Activated naive CD4-positive, alpha-beta T cell (primary cell): ENCODE measurements at places on chromosomes 7 and 10.
A peak's percentile ranks its signal among the peaks of the same experiment; 100 is the strongest.

DNA sequence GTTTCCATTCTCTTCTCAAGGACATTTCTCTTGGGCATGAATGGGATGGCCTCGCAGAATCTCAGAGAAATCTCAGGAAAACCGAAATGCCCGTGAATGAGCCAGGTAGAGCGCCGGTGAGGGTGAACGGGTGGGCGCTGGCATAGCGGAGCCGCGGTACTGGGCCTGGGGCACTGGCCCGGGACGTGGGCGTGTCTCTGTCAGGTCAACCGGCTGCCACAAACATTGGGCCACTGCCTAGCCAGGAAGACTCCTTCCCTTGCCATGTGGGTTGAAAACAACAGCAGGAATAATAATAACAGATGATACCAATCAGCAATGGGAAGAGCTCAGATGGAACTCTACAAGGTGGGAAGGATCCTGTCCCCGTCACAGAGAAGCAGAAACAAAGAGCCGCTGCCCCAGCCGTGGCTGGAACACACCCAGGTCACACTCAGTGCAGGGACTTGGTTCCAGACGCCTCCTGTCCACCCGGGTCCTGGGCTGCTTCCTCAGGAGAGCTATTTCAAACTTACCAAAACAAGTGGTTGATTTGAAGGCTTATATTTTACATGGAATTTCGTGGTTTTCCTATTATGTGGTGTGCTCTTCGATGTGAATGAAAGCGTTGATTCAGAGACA is 51.1 kb upstream of the EBF3 start:
- DNase-seq, result no peak

DNA sequence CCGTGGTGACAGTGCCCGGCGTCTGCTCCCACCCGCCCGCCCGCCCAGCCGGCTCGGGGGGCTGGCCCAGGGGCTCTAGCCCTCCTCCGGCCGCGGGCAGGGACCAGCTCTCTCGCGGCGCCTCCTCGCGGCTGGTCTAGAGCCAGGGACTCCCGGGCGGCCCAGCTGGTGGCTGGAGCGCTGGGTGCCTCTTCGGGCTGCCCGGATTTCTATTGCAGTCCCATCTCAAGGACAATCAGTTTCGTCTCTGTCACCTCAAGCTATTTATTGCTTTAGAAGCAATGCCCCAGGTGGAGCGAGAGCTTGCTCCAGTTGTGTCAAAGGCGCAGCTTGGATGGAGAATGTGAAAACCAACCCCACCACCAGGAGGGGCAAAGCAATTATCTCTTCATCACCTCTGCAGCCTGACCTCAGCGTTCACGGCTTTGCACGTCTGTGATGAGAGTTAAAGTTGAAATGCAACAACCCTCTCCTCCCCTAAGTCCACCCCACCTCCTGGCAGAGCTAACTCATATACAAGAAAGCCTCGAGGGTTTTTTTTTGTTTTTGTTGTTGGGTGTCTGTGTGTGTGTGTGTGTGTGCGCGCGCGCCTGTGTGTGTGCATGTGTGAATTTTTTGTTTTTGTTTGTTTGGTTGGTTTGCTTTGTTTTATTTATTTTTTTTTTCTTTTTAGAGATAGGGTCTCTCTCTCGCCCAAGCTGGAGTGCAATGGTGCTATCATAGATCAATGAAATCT is at the start of gene ITGA8:
ITGA8 (minus strand) TSS at position 24 of the 736 bp plus-strand sequence. CDS start 151 bp downstream, outside the sequence.
- DNase-seq, result no peak

DNA sequence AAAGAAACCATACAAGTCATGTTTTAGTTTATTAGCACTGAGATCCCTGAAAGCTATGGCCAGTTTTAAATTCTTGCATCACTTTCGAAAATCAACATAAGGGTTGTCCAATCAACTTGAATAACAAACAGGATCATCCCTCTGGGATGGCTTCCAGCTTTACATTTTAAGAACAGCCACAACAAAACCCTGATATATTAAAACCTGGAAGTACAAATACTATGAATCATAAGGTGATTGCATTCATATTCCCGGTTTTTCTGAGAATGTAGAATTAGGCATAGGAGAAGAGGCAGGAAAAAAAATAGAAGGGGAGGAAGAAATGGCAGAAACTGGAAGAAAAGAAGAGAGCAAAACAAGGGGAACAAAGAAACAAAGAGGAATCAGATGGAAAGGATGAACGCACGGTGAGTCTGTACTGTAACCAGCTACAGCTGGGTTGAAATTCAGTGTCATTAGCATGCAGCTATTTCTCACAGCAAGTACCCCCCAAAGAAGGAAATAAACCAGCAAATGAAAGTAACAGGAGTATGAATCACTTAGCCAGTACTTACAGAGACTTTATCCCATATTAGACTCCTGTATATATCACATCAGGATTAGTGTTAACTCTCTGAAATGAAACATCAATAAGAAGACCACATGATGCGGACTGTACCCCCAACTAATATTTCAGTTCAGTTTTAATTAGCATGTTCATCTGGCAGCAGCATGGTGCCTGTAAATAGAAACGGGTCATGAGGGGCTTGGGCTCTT is 301.3 kb downstream of the RNLS start:
- DNase-seq, result no peak

GRCh38 chr10:62248465-62248864 is 20.2 kb downstream of the RTKN2 start:
- no peak for DNase-seq

DNA sequence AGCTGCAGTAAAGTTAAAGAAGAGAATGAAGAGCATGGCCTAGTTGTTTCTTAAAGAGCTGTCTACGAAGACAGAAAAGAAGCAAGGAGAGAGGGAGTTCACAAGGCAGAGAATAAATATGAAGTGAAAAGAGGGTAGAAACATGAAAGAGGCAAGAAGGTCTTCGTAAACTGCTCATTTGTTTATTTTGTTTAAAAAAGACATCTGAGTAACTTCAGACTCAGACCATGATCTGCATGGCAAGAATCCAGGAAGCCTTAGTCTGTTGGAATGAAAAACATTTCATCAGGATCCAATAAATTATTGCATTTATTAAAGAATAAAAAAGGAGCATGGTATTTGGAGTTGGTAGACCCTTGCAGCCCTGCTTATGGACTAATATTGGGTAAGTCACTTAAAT is 151.1 kb downstream of the SEM1 start:
- DNase-seq, result no peak

DNA sequence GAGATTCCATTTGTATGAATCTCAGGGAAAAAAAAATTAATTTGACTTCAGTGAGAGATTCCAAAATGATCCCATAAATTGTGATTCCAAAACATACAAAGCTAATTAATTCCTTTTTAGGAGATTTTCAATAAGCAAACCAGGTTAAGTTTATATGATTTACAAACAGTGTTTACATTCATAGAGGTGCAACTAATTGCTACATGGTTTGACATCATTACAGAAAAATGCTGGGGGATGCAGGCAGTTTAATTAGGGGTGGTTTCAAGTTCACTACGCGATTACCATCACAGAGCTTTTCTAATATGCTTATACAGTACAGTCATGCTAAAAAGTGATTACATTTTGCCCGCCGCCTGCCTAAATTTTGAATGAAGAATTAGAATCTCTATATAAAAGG is 143.2 kb upstream of the MGMT start:
- no peak for DNase-seq

DNA sequence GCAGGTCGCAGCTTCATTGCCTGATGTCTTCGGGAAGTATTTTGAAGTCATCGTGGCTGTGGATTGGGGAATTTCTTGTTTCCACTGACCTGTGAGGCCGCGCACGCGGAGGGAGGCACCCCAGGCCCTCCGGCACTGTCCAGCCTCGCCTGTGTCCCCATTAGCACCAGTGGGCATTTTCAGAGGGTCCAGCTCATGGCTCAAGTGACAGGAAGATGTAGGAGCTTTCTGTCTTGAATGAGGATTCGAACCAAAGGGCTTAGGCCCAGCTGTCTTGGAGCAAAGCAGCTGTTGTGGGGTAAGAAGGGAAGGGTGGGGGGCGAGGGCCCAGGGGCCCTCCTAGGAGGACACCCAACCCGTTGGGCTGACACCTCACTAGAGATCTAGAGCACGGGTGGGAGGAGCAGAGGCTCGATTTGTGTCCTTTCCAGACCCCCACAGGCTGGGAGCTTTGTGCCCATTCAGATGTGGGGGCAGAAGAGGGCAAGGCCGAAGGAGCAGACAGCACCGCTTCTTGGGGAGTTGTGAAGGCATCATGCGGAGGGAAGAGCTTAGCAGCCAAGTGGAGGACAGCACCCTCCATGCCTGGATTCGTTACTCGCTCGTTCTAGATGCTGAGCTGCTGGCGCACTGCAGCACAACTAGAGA is 914 bp downstream of the ZNF37A start:
- no peak for DNase-seq

GRCh38 chr10:69317626-69318105 is 39.4 kb downstream of the HK1 start:
- no peak for DNase-seq

GRCh38 chr10:104267721-104268404 is 1.1 kb upstream of the GSTO2 start:
- no peak for DNase-seq

DNA sequence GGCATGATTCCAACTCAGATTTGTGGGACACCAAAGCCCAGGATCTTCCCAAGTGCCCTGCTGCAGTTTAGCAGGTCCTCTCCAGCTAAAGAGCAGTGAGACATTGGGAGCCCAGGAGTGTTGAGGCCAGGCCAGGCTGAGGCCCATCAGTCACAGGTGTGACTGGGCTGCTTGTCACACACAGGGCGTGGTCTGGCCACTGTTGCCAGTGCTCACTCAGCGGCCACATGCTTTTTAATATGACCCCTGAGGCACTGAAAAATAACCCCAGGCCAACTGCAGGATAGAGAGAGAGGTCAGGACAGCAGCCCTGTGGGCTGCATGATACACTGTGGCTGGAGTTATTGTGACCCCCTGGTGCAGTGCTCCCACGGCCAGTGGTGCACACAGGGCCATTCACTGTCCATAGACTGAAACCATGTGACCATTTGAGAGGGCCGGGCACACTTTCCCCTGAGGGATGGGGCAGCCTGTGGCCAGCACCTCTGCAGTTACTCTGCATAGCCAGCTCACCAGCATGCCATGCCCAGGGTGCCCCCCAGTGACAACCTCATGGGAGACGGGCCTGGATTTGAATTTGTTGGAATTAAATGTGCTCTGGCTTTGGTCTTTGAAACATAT is 4.2 kb downstream of the GDF2 start:
- no peak for DNase-seq

DNA sequence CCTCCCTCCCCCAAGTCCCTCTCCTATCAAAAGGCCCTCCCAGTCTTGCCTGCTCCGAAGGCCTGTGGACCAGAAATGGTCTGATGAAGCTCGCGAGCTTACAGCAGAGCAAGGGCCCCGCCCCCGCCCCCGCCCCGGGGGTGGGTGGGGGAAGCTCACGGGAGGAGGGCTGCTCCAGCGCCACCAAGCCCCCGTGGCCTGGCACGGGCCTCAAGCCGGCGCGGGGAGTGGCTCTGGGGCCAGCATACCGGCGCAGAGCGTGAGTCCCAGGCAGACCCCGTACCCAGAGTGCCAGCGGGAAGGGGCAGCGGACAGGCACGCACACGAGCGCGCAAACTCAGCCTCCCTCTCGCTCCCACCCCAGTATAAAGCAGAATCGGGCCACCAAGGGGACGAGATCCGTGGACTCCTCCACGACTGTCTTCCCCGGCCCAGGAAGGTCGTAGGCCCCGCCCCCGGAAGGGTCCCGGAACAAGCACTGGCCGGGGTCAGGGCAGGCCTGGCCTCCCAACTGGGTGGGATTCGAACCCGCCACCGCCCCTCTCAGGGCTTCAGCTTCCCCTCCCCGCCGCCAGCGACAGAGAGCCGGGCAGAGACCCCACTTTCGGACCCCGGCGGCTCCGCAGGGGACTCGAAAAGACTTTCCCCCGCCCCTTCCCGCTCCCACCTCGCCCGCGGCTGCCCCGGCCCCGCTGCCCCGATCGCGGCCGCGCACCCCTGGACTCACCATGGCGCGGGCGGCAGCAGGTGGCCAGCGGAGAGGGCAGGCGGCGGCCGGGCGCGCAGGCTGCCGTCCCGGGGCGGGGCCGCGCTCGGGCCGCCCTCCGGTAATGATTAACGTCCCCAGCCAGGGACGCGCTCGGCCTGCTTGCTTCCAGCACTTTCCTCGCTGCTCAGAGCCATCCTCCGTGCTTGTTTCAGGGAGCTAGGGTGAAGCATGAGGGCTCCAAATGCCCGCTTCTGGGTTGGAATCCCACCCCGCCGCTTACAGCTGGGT is at the start of gene PCBD1:
PCBD1 (minus strand) TSS at position 762 of the 997 bp plus-strand sequence; CDS start at position 730, 32 bp downstream.
- DNase-seq, result peak; percentile 20

GRCh38 chr7:119724041-119724792 is 548.8 kb upstream of the KCND2 start:
- DNase-seq, result no peak

DNA sequence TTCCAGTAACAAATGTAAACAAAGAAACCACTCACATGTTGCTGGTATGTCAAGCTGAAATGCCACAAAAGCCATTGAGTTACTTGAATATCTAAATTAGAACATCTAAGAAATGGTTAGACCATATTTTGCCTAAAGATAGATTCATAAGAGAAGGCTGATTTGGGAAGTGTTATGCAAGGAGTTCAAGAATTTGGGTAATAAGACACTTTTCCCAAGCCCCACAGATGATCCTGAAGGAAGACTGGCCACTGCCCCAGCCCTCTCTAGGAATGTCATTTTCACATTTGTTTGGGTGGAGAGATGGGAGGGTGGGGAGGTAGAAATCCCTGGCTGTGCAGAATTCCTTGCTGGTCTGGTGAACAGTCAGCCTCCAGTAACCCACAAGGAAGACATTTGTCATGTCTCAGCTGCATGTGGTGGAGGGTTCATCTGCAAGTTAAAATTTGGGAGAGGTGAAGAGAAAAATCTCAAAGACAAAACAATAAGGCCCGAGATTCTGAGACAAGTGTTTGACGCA is 427.2 kb upstream of the KLF6 start:
- no peak for DNase-seq

GRCh38 chr7:39410582-39410981 is 155.6 kb upstream of the YAE1 start:
- no peak for DNase-seq

DNA sequence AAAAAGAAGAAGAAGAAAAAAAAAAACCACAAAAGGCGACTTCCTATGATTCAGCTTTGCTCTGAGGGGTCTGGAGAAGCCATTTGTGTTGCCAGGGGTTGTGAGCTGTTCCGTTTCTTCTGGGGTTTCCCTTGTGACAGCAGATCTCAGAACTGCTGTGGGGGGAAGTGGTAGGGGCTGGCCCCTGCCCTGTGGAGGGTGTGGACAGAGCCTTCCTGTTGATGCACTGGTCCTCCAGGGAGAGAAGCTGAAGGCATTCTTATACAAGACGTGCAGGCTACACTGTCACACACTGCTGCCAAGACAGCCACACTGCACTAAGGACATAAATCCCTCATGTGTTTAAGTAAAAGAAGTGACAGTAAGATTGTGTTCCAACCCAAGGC is 17.3 kb upstream of the CSGALNACT2 start:
- DNase-seq, result no peak

DNA sequence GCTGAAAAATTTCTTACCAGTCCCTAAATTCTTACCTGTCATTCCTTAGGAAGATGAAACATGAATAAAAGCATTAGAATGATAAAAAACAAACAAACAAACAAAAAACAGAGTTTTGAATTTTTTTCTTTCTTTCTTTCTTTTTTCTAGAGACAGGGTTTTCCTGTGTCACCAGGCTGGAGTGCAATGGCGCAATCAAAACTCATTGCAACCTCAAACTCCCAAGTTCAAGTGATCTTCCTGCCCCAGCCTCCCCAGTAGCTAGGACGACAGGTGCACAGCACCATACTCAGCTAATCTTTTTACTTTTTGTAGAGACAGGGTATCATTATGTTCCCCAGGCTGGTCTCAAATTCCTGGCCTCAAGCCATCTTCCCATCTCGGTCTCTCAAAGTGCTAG is 26.5 kb downstream of the NT5C2 start:
- no peak for DNase-seq
